A673 (cell line): ENCODE measurements at places on chromosomes 2 and 18. TPM values are rescaled to one million over a fixed set of nuclear protein-coding genes. Genes with fewer than 3 reads are reported as not detected.

GRCh38 chr2:96897491-96898134, 27.7 kb upstream of the SEMA4C start:
- no peak for DNase-seq
- H3K27ac ChIP-seq, result no peak overlapping the region
- H3K36me3 ChIP-seq, result no peaks in the 10 kb centered on the region
- no peaks in the 10 kb centered on the region for H3K4me1 ChIP-seq
- H3K27me3 ChIP-seq, result no peaks in the 10 kb centered on the region
- no peak overlapping the region for H3K4me3 ChIP-seq

- H3K4me1 ChIP-seq, result no peaks in the 10 kb centered on the region
- no peak overlapping the region for H3K4me3 ChIP-seq
- H3K27ac ChIP-seq, result no peak overlapping the region
- no peak for DNase-seq
- no peaks in the 10 kb centered on the region for H3K27me3 ChIP-seq
- no peaks in the 10 kb centered on the region for H3K36me3 ChIP-seq
These were observed 131.6 kb upstream of the DOCK10 start for GRCh38 chr2:225173909-225174308.

DNA sequence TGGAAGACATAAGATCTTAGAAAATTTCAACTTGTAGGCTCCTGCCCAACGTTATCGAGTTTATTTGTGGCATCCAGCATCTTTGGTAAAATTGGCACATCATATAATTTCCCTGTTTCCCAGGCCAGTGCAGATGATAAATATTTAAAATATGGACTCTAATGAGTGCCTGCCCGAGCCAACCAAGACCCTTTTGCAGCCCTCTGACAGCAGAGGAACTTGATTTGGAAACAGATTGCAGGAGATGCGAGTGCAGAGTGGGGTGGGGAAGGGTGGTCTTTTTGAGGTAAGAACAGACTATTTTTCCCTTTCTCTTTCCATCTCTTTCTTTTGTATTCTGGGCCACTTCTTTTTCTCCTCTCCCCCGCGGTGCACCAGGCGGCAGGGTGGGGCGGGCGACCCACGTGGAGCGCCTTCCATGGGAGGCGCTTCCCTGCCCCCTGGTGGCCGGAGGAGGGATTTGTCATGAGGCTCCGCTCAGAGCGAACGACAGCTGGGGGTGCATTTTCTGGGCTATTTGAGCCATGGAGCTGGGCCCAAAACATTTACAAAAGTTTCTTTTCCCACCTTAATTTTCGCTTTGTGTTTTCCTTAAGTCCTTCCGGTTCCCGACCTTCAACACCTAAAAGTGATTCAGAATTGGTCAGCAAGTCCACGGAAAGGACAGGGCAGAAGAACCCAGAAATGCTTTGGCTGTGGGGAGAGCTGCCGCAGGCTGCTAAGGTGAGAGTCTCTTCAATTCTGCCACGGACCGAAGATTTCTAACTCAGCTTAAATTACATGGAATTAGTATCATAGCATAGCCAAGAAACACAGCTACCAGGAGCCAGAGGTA, 32.7 kb downstream of the LPIN1 start:
- no peaks in the 10 kb centered on the region for H3K27me3 ChIP-seq
- no peak overlapping the region for H3K27ac ChIP-seq

- no peaks in the 10 kb centered on the region for H3K36me3 ChIP-seq
- no peaks in the 10 kb centered on the region for H3K4me1 ChIP-seq
- H3K4me3 ChIP-seq, result no peak overlapping the region
- DNase-seq, result no peak
- no peak overlapping the region for H3K27ac ChIP-seq
These were observed 737.6 kb downstream of the SLC4A3 start for GRCh38 chr2:220365023-220365422.

- H3K4me3 ChIP-seq, result no peak overlapping the region
- no peaks in the 10 kb centered on the region for H3K36me3 ChIP-seq
- no peak overlapping the region for H3K27ac ChIP-seq
- no peak for DNase-seq
- no peaks in the 10 kb centered on the region for H3K4me1 ChIP-seq
These were observed 33.1 kb downstream of the NGEF start for GRCh38 chr2:232979871-232980461.

DNA sequence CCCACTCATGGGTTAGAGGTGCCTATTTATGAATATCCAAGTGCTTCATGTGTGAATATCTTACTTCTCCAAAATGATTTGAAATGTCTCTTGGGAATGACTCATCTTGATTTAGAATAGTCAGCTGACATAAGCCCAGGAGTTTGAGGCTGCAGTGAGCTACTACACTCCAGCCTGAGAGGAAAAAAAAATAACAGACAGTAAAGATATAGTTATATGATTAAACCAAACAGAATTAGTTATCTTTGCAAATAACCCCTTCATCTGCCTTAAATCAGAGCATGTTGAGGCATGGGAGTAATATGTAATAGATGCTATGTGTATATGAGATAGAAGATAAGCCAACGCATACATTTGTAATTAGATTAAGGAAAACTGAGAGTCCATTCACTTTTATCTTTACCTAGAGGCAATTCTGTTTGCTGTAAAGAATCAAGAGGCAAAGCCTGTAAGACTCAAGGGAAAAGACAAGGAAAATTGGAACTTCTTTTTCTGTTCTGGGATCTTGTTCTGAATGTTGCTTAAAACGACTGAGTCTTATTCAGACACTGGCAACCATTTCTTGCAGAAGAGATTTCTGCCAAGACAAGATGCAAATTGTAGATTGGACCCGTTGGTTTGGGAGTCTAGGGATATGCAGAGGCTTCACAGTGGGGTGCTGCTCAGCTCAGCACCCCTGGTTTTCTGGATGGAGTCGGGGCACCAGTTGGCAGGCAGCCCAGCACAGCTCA, 104.4 kb downstream of the LIPG start:
- H3K36me3 ChIP-seq, result no peaks in the 10 kb centered on the region
- no peak overlapping the region for H3K4me3 ChIP-seq
- no peaks in the 10 kb centered on the region for H3K27me3 ChIP-seq

- peaks cover 3% of the 10 kb centered on the region for H3K27me3 ChIP-seq
- H3K27ac ChIP-seq, result no peak overlapping the region
- H3K4me1 ChIP-seq, result no peaks in the 10 kb centered on the region
- no peak for DNase-seq
These were observed 50.0 kb upstream of the DSG1 start for GRCh38 chr18:31267823-31268481.

DNA sequence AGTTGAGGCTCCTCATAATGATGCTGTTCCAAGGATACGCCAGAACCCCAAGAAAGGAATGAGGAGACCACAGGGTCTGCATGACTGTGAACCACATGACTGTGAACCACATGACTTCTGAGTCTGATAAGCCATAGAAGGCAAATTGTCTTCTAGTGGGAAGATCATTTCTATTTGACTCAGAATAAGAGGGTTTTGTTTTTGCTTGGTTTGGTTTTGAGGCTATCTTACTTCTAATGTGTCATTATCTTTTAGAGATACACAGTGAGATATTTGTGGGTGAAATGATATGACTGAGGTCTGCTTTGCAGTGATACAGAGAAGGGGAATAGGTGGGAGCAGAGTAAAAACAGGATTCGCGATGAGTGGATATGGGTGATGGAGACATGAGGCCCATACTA, 28.9 kb upstream of the BCL2L11 start:
- no peak for DNase-seq
- no peak overlapping the region for H3K27ac ChIP-seq
- H3K4me3 ChIP-seq, result no peak overlapping the region
- H3K36me3 ChIP-seq, result no peaks in the 10 kb centered on the region
- no peaks in the 10 kb centered on the region for H3K4me1 ChIP-seq

DNA sequence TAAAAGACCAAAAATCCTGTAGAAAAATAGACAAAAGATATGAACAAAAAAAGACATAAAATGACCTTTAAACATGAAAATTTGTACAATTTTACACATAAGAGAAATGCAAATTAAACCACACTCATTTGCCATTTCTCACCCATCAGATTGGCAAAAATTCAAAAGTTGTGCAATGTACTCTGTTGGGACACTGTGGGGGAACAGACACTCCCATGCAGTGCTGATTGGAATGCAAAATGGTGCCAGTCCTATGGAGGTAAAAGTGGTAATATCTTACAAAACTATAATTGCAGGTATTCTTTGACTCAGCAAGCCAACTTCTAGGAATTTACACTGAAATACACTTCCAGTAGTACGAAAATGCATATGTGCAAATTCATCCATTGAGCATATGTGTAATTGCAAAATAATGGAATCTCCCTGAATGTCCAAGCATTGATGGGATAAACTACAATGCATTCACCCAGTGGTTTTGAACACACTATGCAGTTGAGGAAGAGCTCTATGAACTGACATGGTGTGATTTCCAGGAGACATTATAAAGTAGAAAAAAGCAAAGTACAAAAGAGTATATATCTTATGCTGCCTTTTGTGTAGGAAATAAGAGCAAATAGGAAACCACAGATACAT, 201.8 kb upstream of the ZNF521 start:
- no peak overlapping the region for H3K4me3 ChIP-seq
- H3K27me3 ChIP-seq, result no peaks in the 10 kb centered on the region
- H3K4me1 ChIP-seq, result no peaks in the 10 kb centered on the region
- no peak for DNase-seq
- no peak overlapping the region for H3K27ac ChIP-seq

GRCh38 chr2:31296641-31297287, 62.8 kb downstream of the EHD3 start:
- no peaks in the 10 kb centered on the region for H3K36me3 ChIP-seq
- H3K27ac ChIP-seq, result no peak overlapping the region
- no peaks in the 10 kb centered on the region for H3K4me1 ChIP-seq
- H3K27me3 ChIP-seq, result no peaks in the 10 kb centered on the region

DNA sequence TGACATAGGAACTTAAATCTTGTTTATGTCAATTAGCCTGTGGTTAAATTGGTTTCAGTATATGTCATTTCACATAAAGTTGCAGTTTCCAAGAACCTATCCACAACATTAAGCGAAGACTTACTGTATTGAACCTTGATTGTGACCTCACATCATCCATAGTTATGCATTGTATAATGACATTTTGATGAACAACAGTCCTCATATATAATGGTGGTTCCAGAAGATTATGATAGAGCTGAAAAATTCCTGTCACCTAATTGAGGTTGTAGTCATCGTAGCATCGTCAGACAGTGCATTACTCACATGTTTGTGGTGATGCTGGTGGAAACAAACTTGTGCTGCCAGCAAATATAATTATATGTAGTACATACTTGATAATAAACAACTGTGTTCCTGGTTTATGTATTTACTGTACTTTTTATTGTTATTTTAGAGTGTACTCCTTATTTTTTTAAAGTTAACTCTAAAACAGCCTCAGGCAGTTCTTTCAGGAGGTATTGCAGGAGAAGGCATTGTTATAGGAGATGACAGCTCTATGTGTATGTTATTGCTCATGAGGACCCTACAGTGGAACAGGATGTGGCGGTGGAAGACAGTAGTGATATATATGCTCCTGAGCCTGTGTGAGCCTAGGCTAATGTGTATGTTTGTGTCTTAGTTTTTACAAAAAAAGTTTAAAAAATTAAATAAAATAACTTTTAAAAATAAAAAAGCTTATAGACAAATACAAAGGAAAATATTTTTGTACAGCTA, 56.6 kb downstream of the UBE2E3 start:
- no peaks in the 10 kb centered on the region for H3K36me3 ChIP-seq
- no peak overlapping the region for H3K4me3 ChIP-seq
- DNase-seq, result no peak
- no peaks in the 10 kb centered on the region for H3K27me3 ChIP-seq

DNA sequence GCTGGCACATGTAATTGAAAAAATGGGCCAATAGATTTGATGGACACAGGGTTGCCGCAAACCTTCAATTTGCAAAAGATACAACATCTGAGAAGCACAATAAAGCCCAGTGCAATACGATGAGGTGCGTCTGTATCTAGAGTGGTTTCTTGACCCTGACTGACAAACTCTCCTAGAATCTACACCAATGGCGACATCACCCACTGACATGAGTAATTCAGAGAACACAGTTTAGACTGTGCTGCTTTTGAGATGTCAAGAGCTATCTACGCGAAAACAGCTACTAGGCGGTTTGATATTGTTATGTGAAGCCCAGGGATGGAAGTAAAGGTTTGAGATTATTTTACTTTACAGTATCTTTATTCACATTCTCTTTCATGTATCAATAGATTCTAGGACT, 104.9 kb downstream of the EIPR1 start:
- no peak for DNase-seq
- H3K27ac ChIP-seq, result no peak overlapping the region
- no peaks in the 10 kb centered on the region for H3K27me3 ChIP-seq
- H3K4me3 ChIP-seq, result no peak overlapping the region

AGPS gene
- 46.7 and 51.1 TPM in 2 replicates for total RNA-seq
